ENCODE measurements at places on chromosomes 6 and 20.

DNA sequence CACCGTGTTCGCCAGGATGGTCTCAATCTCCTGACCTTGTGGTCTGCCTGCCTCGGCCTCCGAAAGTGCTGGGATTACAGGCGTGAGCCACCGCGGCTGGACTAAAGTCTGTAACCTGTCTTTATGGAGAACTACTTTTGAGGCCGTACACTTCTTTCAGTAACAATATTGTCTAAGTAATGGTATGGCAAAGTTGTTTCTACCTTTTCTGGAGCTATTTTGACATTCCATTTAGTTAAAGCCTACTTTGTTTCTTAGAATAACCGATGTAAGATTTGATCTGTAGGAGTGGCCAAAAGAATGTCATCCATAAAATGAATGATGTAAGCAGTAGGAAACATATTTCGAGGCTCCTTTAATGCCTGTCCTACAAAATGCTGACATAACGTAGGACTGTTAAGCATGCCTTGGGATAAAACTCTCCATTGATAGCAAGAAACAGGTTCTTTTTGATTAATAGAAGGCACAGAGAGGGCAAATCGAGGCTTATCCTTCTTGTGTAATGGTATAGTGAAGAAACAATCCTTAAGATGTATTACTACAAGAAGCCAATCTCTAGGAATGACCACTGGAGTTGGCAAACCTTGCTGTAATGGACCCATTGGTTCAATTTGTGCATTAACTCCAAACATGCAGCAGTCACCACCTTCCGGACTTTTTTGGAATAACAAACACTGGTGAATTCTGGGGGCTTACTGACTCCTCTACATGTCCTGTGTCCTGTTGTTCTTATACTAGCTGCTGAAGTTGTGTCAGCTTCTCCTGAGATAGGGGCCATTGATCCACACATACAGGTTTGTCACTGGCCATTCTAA lies 35.9 kb downstream of the HLA-DRA start:
- no peak for DNase-seq

- DNase-seq, result no peak
Measured at GRCh38 chr6:108771421-108771820, 76.8 kb upstream of the ARMC2 start.

GRCh38 chr6:21354805-21355238 lies 238.7 kb upstream of the SOX4 start:
- peak; percentile 7 for DNase-seq

GRCh38 chr6:16949716-16950115 lies 152.1 kb upstream of the STMND1 start:
- DNase-seq, result no peak

GRCh38 chr6:7107578-7108195 lies at the start of gene RREB1:
Gene RREB1 (plus strand): TSS chr6:7107961. CDS start chr6:7181912, 73,951 bp downstream.
- peak; percentile 79 for DNase-seq

- DNase-seq, result no peak
Measured at GRCh38 chr6:16723402-16723801, 37.9 kb downstream of the ATXN1 start.

- DNase-seq, result no peak
Measured at GRCh38 chr6:163226836-163227485, 187.6 kb upstream of the QKI start.

GRCh38 chr6:111809766-111810165 lies 63.5 kb downstream of the FYN start:
- no peak for DNase-seq

GRCh38 chr6:52213127-52213526 lies 27.0 kb downstream of the IL17A start:
- no peak for DNase-seq

DNA sequence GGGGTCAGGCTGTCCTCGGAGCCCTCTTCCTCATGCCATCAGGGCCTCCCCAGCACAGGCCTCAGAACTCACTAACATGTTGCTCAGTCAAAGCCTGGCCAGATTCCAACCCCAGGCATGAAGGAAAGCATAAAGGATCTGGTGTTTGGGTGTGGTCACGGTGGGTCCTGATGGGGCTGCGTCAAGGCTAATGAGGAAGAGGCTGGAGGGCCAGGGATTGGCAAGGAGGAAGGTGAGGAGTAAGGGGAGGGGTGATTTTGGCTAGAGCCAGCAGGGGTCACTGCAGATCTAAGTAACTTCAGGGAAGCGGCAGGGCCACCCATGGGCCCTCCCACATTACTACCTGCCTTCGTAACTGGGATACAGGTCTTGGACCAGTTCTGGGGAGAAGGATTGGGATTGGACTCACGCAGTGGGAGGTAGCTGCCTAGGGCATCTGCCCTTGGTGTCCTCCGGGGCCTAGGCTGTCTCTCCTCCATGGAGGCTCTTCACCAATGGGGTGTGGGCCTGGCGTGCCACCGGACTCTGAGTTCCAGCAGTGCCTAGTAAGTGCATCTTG lies 36.2 kb upstream of the MRPS18A start:
- peak; percentile 92 for DNase-seq

GRCh38 chr6:14639983-14640599 lies 522.5 kb downstream of the CD83 start:
- DNase-seq, result no peak

GRCh38 chr6:165782134-165782533 lies 119.1 kb upstream of the PDE10A start:
- no peak for DNase-seq

- no peak for DNase-seq
Measured at GRCh38 chr6:114194362-114195026, 148.3 kb downstream of the HS3ST5 start.

DNA sequence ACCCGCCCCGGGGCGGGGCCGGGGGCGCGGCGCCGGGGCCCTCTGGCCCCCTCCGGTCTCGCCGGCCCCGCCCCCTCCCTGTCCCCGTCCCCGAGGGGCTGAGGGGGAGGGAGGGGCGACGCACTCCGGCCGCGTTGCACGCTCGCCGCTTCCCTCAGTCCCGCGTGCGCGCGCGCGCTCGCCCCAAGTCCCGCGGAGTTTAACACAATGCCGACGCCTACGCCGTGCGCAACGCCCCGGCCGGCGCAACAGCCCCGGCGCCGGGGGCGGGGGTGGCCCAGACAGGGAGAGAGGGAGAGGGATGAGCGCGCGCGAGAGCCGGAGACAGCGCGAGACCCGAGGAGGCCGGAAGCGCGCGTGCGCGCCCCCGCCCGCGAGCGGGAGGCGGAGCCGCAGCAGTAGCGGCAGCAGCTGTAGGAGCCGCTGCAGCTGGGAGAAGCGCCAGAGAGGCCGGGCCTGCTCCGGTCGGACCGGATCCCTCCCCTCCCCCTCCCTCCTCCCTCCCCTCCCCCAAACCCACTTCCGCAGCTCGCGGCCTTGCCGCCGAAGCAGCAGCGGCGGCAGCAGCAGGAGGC lies 996 bp downstream of the ZBTB2 start:
- DNase-seq, result peak; percentile 96

- DNase-seq, result no peak
Measured at GRCh38 chr6:75657327-75657726, 55.6 kb downstream of the SENP6 start.

GRCh38 chr20:46289432-46289831 lies 18.9 kb downstream of the CDH22 start:
- no peak for DNase-seq

- no peak for DNase-seq
Measured at GRCh38 chr6:39898625-39899024, 35.6 kb downstream of the MOCS1 start.

- no peak for DNase-seq
Measured at GRCh38 chr6:3949521-3949920, 100.3 kb downstream of the FAM50B start.

- DNase-seq, result no peak
Measured at GRCh38 chr20:17808782-17809181, 109.0 kb downstream of the BANF2 start.

DNA sequence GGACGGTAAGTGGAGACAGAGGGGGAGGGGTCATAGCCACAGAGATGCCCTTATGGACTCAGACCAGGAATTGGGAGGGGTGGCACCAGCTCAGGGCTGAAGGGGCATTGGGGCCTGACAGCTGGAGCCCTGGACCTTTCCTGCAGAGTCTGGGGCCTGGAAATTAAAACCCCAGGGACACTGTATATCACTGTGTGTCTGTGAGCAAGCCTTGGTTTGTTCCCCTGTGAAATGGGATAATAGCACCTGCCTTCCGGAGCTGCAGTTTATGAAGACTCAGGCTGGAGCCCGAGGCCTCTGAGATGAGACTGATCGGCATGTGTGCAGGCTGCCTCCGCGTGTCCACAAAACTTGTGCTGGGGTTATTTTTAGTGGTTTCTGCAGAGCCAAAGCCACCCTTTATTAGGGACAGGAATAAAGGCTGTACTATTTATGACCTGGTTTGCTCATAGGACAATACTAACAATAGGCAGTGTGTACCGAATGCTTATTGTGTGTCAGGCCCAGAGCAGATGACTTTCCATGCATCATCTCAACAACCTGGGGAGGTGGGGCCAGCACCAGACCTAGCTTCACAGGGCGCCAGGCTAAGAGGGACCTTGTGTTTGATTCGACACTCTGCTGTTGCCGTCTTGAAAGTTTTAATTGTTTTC lies 22.6 kb downstream of the MYH7B start:
- no peak for DNase-seq

- DNase-seq, result no peak
Measured at GRCh38 chr6:69866351-69866769, at the start of gene COL19A1. Gene COL19A1 (plus strand): TSS chr6:69866556. CDS start chr6:69879568, 13,012 bp downstream.

DNA sequence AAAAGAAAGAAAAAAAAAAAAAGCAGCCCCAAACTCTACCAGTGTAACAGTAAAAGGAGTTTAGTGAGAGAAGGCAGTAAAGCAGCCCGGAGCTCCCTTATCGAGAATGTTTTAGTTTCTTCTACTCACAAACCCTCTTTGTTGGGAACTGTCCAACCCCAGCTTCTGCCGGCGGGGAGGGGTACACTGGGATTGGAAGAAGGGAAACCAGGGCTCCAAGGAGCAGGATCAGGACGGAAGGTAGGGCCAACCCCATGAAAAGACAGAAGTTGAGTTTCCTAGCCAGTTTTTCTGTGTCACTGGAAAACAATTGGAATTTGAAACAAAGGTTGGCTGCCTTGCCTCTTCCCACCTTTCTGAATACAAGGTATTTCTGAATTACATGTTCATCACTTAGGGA lies 66.0 kb downstream of the KIZ start:
- no peak for DNase-seq

DNA sequence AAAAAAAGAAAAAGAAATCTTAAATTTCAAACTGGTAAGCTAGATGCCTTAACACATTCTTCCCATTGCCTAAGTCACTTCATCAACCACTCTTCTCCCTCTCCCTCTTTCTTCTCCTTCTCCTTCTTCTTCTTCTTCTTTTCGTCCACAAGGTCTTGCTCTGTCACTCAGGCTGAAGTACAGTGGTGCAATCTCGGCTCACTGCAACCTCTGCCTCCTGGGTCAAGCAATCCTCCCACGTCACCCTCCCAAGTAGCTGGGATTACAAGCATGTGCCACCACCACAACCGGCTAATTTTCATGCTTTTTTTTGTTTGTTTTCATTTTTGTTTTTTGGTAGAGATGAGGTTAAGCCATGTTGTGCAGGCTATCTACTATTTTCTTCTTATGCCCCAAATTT lies 60.2 kb downstream of the GPR63 start:
- no peak for DNase-seq

- DNase-seq, result no peak
Measured at GRCh38 chr6:161507375-161507774, 233.5 kb upstream of the AGPAT4 start.

Data from WERI-Rb-1 (cell line).